ENCODE measurements at places on chromosomes 6 and 20. TPM values are rescaled to one million over a fixed set of nuclear protein-coding genes. Genes with fewer than 3 reads are reported as not detected.

DNA sequence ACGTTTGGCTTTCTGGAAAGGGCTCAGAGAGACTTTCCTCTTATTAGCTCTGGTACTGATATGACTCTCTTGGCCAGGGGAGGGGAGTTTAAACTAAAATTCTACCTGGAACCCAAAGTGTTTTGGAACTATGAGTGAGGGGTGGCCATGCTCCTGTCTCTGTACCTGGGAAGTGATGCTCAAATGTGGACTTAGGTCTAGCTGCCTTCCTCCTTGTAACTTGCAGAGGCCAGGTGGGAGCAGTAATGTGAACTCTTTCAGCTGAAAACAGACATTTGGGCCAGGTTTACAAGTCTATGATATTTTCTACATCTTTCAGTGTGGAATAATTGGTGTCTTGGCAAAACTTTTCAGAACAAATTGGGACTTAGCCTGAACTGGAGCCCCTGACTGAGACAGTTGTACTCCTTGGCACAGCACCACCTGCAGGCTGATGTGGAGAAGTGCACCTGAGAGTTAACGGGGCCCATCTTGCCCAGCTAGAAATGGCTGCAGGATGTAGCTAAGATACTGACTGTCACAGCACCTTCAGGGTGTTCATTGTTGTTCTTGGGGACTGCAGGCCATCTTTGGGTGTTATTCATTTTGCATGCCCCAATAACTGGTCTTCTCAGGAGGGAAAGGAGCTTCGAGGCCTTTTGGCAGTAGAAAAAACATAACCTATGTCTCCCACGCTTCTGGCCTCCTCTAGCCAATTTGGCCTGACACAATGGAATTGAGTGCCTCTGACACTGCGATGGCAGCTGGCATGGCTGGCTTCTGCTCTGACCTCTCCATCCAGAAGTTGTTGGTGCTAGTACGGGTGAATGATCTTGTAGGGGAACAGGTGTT lies 37.1 kb downstream of the CD109 start:
- no peak for DNase-seq

The CD83 gene
- total RNA-seq: 3.9 TPM

- no peak for DNase-seq
These were observed 8.2 kb upstream of the UBE2V1 start for GRCh38 chr20:50120935-50121693.

DNA sequence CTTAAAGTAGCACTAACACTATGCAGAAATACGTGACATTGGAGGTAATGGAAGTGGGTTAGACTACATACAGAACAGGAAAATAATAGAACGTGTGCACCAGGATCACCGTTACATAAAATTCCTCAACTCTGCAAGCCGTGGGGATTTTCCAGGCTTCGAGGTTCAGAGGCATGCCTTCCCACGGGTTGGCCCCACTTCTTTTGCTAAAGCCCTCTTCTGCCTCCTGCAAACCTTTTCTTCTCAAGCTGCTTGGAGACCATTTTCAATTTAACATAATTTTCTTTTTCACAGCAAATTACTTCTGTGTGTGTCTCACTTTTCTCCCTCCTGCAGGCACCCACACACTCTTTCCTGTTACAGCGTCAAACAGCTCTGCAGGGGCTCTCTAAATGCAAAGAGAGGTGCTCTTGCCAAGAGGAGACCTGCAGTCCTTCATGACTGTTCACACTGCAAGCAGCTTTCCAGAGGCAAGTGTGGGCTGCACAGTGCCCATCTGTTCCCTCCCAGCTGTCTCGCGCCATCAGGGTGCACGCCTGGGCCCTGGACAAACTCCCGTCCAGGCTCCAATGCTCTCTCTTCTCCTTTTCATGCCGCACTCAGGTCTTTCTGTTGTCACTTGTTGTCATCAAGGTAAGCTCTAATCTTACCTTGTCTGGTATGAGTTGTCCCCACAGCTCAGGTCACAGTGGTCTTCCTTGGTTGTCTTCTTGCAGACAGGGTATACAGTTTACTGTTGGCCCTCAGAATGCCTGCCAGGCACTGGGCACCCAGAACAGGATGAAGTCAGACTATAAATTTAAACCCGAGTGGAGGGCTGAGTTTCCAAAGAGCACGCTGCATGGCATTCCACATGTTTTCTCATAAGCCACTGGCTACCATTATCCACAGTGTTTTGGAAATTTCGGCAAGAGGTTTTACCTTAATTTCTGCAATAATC lies 164.8 kb upstream of the GGTLC1 start:
- no peak for DNase-seq

GRCh38 chr6:43267619-43268354 lies 24.5 kb downstream of the TTBK1 start:
- DNase-seq: no peak

DNA sequence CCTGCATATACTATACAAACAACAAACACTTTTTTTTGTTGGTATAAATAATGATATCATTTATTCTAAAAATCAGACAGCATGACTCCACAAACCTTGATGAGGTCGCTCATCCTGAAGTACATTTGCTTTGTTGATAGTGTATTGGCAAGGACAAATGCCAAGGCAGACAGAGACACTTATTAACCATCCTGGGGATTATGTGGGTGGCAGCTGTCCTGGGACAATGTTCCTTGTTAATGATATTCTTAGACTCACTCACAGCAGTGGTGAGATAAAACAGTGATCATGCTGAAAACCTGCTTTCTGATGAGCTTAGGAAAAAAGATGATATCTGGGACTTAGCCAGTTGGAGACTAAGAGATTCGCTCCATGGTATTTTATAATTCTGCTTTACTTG lies 85.4 kb upstream of the OGFRL1 start:
- DNase-seq: no peak

The VWA7 gene
- 0.58 TPM for total RNA-seq

The HCRTR2 gene
- not detected for total RNA-seq

- DNase-seq: no peak
These were observed 914 bp downstream of the TREM2 start for GRCh38 chr6:41161851-41162552.

GRCh38 chr20:44485078-44485829 lies 9.6 kb downstream of the TTPAL start:
- no peak for DNase-seq

- no peak for DNase-seq
These were observed 85.0 kb downstream of the PLCG1 start for GRCh38 chr20:41222296-41222695.

The TNF gene
- total RNA-seq: 4.4 TPM

DNA sequence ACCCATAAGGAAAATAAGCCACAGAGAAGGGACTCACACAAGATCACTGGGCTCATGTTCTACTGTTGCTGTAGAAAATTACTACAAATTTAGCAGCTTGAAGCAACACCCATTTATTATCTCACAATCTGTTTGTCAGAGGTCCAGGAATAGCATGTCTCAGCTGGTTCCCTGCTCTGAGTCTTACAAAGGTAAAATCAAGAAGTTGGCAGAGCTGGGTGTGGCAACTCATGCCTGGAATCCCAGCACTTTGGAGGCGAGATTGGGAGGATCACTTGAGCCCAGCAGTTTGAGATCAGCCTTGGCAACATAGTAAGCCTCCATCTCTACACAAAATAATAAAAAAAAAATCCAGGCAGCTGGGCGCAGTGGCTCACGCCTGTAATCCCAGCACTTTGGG lies 28.5 kb upstream of the ZNF831 start:
- no peak for DNase-seq

DNA sequence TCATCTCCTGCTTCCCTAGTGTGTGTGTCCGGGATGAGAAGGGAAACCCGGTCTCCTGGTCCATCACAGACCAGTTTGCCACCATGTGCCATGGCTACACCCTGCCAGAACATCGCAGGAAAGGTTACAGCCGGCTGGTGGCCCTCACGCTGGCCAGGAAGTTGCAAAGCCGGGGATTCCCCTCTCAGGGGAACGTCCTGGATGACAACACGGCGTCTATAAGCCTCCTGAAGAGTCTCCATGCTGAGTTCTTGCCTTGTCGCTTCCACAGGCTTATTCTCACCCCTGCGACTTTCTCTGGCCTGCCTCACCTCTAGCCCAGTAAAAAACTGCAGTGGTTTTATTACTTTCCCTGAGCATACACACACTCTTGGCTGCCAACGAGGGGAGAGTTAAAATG lies 23.9 kb upstream of the C6orf141 start:
- no peak for DNase-seq

Data from glomerular endothelial cell (primary cell).